Left lobe of liver (tissue), 2 donors: ENCODE measurements at places on chromosomes 3 and 15. TPM values are rescaled to one million over a fixed set of nuclear protein-coding genes. Genes with fewer than 3 reads are reported as not detected.
A peak's percentile ranks its signal among the peaks of the same experiment; 100 is the strongest.

DNA sequence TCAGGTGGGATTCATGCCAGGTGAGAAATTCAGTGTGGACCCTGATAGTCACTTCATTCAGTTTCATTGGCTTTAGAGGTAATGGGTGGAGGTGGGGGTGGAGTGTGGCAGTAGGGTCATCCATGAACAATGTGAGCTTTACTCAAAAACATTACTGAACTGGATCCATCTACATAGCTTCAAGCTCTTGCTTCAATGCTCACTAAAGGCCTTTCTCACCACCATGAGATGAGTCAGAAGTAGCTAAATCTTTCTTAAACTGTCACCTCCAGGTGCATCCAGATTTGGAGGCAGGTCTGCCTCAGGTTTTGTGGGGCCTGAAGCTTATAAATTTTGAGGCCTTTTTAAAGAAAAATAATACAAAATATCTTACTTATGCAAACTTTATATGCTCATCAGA, 363.6 kb downstream of the CHST2 start:
- no peak for DNase-seq

GRCh38 chr15:37037850-37038715, 62.3 kb downstream of the MEIS2 start:
- no peak for DNase-seq

TMEM158 gene
- 1.1 TPM for total RNA-seq

RLBP1 gene
- total RNA-seq = not detected

DNA sequence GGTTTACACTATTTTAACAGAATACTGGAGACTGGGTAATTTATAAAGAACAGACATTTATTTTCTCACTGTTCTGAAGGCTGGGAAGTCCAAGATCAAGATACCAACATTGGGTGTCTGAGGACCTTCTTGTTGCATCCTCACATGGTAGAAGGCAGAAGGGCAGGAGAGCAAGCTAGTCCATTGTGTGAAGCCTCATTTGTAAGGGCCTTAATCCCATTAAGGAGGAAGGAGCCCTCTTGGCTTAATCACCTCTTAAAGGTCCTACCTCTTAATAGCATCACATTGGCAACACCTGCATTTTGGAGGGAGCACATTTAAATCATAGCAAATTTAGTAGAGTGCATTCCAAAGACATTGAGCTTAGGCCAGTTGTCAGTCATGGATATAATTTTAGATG, 26.2 kb downstream of the UBE2Q2 start:
- no peak for DNase-seq

BTLA gene
- 0.25 TPM for total RNA-seq

DOCK3 gene
- not detected for total RNA-seq

DNA sequence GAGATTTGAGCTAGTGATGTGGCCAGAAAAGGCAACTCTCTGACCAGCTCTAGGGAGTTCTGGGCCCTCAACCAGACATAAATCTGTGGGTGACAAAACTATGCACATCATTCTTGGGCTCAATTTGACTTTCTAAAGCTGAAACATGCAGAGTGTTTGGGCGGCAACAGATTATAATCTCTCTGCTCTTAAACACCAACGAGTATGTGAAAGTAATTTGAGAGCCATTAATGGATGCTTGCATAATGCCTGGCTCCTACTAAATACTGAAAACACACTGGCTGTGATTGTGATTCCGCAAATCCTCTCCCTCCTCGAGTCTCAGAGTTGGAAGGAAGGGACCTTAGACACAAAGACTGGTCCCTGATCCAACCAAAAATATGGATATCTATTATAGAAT, 186.7 kb downstream of the UACA start:
- no peak for DNase-seq

DNA sequence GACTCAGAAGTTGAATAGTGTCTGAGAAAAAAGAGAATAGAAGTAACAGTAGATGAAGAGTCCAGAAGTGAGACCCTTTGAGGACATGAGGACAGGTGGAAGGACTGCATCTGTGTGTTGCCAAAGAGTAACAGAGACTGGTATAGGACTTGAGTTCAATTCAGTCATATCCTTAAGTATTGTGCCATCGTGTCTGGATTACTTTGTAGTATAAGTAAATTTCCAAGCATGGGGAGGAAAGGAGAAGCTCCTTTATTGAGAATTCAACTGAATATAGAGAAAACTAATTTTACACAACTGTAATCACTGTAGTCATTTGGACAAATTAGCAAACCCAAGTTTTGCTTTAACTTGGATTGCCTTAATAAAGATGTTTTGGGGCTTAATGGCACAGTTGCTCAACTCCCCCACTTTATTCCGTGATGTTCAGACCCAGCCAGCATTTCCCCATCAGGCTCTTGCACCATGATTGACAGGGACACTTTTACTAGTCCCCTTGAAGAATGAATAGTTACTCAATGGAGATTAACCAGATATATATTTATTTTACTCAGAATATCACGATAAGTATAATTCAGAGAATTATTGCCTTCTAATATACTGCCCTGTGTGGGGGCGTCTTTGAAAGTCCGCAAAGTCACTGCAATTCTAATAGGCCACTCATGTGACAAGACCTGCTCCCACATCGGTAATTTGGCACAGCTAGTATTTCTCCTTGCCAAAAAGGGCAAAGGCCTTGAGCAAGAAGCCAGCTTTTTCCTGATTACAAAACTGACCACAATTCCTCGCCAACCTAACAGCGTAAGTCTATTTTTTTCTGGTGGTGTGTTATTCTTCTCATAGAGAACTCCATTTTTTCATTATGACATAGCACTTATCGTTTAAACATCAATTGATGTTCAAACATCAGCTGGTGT, 61.3 kb downstream of the PPARG start:
- DNase-seq = peak; percentile 79

SLC22A13 gene
- total RNA-seq = 0.50 TPM

DNA sequence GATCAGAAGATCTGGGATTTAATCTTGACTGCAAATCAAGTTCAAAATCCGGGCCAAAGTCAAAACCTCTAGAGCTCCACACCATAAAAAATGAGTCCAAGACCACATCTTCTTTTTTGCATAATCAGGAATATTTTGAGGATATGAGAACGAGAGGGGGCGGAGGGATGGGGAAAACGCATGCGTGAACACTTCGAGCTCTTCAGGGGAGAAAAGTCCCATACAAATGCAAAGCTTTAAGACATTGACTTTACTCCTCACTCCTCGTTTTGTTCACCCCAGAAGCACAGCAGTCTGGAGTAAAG, 68.2 kb downstream of the SUMF1 start:
- DNase-seq = no peak

DNA sequence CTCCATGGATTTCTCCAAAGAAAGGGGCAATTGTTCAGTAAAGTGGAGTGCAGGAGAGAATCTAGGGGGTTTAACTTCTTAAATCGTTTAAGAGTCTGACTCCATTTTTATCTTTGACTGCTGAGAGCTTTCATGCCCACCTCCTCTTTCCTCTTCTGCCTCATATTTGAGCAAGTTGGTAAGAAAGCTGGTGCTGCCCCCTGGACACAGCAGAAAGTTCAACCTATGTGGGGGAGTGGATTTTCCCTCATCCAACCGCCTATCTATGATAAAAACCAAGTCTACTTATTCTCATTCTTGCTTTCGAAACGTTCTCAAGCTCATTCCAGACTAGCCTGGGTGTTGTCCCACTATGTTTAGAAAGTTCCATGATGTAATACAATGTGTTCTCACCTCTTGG, 26.0 kb downstream of the HHLA2 start:
- no peak for DNase-seq

- no peak for DNase-seq
Observed at GRCh38 chr3:34150992-34151391, 352.6 kb downstream of the PDCD6IP start.

SQOR gene
- 39.2 TPM for total RNA-seq

LIPC gene
- 202 TPM for total RNA-seq

- no peak for DNase-seq
Observed at GRCh38 chr3:12994357-12994606, 78.9 kb downstream of the IQSEC1 start.

- no peak for DNase-seq
Observed at GRCh38 chr3:161412123-161412522, 40.8 kb upstream of the SPTSSB start.

- no peak for DNase-seq
Observed at GRCh38 chr3:148102156-148102555, 595.5 kb upstream of the AGTR1 start.

DNA sequence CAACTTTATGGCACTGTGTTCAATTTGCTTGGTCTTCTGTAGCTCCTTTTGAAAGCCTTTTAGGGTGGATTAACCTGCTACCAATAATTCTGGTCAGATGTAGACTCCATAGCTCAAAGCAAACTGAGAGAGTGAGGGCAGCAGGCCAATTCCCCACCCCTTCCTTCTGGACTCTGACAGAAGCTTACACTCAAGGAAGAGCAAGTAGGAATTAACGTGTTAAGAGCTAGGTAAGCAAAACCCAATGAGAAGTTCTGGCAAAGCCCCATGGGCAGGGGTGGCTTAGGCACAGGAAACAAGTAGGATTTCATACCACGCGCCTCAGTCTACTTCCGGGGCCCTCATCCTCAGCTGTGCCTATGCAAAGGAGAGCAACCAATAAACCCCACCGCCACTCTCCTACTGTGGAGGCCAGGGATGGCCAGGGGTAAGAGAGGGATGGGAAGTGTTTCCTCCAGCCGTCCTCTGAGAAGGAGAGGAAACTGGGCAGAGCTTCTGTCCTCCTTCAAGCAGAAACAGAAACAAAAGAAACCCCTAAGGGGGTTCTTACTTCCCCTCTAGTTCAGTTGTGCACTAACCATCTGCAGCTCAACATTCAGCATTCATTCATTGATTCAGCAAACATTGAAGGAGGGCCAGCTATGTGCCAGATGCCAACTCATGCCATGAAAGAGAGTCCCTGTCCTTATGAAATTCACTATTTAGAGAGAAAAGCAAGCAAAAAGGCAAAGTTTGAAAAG, 12.6 kb downstream of the CCR5 start:
- no peak for DNase-seq

GRCh38 chr3:152296971-152297370, 28.2 kb downstream of the MBNL1 start:
- no peak for DNase-seq

DNA sequence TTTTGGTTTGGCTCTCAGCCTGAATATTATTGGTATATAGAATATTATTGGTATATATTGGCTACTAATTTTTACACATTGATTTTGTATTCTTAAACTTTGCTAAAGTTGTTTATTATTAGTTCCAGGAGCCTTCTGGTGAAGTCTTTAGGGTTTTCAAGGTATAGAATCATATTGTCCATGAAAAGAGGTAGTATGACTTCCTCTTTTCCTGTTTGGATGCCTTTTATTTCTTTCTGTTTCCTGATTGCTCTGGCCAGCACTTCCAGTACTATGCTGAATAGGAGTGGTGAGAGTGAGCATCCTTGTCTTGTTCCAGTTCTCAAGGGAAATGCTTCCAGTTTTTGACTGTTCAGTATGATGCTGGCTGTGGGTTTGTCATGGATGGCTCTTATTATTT, 107.3 kb upstream of the LIPC start:
- DNase-seq = no peak

- DNase-seq = no peak
Observed at GRCh38 chr15:46322753-46323152, 687.9 kb downstream of the SQOR start.

- peak; percentile 96 for DNase-seq
Observed at GRCh38 chr15:78000091-78000926, 77.2 kb downstream of the TBC1D2B start.

GRCh38 chr3:195766671-195767070, 45.1 kb downstream of the MUC4 start:
- DNase-seq = no peak

DNA sequence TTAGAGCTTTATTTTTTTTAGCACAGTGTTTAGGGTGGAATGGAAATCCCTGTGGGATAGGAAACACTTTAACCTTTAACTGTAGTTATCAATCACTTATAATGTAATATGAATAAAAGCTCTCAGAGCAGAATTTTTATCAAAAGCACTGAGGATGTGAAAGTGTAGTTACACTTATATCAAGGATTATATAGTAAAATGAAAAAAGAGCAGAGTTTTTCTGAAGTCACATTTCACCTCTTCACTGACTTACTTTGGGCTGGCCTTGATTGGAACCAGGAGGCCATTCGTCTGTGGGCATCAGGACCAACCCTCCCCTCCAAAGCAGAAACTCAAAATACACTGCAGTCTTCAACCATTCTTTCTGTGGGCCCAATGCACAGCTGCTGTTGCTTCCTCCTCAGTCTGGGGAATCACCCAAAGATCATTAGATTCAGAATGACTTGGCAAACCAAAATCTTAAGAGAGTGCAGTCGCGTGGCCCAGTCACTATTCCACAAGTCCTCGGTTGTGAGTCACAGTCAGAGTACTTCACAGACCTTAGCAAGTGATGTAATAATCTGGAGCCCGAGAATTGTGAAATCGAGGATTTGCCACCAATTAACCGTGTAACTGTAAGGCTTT, 132.6 kb upstream of the COL8A1 start:
- no peak for DNase-seq

A4GNT gene
- not detected for total RNA-seq

- DNase-seq = no peak
Observed at GRCh38 chr3:171417137-171417536, 43.1 kb downstream of the TNIK start.

MYZAP gene
- 0.58 TPM for total RNA-seq

DNA sequence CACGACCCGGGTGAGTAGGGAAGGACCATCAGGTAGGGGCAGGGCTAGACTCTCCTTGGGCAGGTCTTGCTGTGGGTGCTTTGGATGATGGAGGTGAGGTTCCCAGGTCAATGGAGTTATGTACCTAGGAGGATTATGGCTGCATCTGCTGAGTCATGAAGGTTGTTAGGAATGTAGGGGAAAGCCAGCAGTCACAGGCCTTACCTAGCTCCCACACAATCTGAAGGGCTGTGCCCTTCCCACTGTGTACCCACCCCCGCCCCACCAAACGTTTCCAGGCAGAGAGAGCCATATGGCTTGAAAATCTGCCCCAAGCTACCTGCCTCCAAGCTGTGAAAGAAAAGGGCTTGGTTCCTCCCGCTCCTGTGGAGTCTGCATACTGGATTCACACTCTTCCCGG, 573.4 kb upstream of the DPPA4 start:
- no peak for DNase-seq

ANP32A gene
- total RNA-seq = 41.5 TPM

ZSCAN2 gene
- total RNA-seq = 8.9 TPM

GOLGA8N gene
- total RNA-seq = 8.8 TPM

ZNF80 gene
- not detected for total RNA-seq

GRCh38 chr3:150236316-150237082, 171.6 kb upstream of the TSC22D2 start:
- no peak for DNase-seq

- no peak for DNase-seq
Observed at GRCh38 chr3:5994651-5995050, 807.1 kb downstream of the EDEM1 start.

DNA sequence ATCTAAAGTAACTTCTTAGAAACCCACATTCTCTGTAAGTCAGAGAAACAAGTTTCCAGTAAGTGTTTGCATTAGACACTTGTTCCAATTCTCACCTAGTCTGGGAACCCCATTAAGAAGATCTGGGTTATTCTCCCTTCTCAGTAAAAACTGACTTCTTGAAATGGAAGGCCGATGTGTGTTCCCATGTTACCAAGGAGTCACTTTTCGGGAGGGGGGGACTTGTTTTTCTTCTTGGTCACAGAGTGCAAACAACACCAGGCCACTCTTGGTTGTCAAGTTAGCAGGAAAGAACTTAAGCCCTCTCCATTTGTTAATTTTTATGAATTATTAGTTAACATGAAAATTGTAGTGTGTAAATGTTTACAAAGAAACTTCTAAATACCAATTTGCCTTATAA, 55.6 kb downstream of the ITPR1 start:
- DNase-seq = no peak

CERS3 gene
- not detected for total RNA-seq

- DNase-seq = no peak
Observed at GRCh38 chr15:63539998-63540397, 35.6 kb downstream of the USP3 start.

ANKRD63 gene
- not detected for total RNA-seq

GRCh38 chr15:67224889-67225288, 29.6 kb downstream of the AAGAB start:
- DNase-seq = no peak

ATP13A5 gene
- not detected for total RNA-seq
